ENCODE measurements at places on chromosomes 7 and 10. TPM values are rescaled to one million over a fixed set of nuclear protein-coding genes. Genes with fewer than 3 reads are reported as not detected.

DNA sequence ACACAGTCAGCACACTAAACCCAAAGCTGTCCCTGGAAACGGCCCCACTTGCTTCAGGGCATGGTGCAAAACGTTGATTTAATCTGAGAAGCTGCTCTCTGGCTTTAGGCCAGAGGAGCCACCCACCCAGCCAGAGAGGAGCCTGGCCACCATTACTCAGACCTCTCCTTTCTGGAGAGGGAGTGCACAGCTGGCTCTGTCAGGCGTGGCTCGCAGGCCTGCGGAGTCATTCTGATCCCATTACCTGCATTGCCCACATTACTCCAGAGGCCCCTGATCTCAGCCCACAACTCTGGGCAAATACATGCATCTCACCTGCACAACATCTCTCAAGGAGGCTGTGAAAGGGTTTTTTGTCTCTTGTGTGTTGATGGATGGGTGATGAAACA lies 370.0 kb upstream of the IGFBP3 start:
- DNase-seq, result peak; percentile 30

- DNase-seq, result no peak
Observed at GRCh38 chr10:85658518-85658917, 708.1 kb downstream of the GRID1 start.

- DNase-seq, result no peak
Observed at GRCh38 chr10:87942884-87943527, 79.6 kb downstream of the PTEN start.

GRCh38 chr7:155922067-155922816 lies 110.0 kb upstream of the SHH start:
- DNase-seq, result peak; percentile 92

GRCh38 chr10:104816501-104816900 lies 175.4 kb downstream of the SORCS3 start:
- peak; percentile 11 for DNase-seq

- DNase-seq, result no peak
Observed at GRCh38 chr10:129703287-129704137, 236.5 kb downstream of the MGMT start.

GRCh38 chr10:106380706-106381105 lies 783.8 kb downstream of the SORCS1 start:
- no peak for DNase-seq

DNA sequence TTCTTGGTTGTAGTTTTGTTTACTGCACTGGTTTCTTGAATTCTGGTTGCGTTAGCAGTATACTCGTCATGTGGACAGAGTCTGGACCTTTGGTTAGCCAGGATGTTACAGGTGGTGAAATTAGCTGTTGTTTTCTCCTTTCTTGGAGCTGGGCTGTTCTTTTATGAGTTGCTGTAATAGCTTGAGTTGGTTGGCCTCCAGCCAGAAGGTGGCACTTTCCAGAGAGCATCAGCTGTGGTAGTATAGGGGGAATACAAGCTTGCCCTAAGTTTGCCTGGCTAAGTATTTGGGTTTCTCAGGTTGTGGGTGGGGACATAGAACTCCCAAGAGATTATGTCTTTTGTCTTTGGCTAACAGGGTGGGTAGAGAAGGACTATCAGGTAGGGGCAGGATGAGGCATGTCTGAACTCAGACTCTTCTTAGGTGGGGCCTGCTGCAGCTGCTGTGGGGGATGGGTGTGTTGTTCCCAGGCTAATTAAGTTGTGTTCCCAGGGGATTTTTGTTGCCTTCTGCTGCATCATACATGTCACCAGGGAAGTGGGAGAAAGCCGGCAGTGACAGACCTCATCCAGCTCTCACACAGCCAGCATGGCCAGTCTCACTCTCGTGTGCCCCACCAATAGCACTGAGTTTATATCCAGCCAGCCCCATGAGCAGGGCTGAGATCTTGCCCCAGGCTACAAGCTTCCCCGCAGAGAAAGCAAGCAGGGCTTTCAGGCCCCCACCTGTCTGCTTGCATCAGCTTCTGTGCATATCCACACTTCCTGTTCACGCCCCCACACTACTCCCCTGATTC lies 246.7 kb upstream of the TPK1 start:
- DNase-seq, result no peak

DNA sequence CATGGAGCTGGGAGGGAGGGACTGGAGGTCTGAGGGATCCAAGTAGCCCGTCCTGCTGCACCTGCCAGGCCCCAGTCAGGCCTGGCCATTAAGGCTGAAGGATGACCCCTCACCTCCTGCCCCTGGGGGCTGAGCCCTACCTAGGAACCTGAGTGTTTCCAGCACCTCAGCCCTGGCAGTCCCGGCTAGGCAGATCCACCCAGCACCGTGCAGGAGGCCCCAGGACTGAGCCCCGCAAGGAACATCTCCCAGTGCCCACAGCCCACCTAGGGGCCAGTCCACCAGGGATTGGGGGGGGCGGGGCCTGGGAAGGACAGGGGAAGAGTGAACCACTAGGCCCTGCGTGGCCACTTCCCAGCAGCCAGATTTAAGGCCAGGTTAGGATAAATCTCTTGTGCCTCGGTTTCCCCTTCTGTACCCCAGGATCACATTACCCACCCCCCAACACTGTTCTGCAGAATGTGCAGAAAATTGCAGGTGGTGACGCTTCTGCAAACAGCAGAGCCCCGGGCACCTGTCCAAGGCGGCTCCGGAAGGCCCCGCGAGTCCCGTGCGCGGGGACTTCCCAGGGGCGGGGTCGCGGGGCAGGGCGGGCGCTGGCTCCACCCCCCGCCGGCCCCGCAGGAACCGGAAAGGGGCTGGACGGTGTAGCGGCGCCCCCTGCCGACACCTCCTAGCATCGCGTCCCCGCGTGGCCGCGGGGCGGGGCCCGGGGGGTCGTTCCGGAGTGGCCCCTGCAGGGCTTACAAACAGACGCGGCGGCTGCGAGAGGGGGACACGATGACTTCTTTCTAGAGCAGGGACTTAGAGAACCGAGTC lies 55.9 kb downstream of the PWWP2B start:
- peak; percentile 90 for DNase-seq

DNA sequence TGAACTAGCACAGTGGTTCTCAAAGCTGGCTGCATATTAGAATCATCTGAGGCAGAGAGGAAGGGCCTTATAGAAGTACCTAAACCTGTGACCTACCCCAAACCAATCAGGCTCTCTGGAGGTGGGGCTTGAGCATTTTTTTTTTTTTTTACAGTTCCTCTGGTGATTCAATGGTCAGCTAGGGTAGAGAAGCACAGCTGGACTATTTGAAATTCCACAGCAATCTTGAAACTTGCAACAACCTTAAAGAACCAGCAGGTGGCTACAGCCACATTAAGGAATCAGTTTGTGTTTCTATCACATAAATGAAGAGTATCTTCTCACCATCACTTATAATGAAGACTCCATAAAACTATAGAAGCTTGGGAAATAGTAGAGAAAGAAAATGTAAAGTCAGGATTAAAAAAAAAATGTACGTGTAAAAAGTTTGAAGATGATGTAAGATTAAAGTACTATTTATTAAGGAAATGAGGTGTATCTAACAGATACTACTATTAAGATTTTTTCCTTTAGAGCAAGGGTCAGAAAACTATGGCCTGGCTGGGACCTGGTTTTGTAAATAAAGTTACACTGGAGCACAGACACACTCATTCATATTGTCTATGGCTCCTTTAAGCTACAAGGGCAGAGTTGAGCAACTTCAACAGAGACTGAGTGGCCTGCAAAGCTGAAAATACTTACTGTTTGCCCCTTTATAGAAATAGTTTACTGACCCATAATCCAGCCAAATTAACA lies 3.8 kb downstream of the RTKN2 start:
- DNase-seq, result peak; percentile 62

GRCh38 chr7:140249036-140249806 lies 72.4 kb upstream of the KDM7A start:
- DNase-seq, result no peak

- DNase-seq, result no peak
Observed at GRCh38 chr7:47501406-47501805, 80.5 kb downstream of the TNS3 start.

GRCh38 chr7:142298627-142299026 lies 40.8 kb upstream of the PRSS58 start:
- DNase-seq, result no peak

- DNase-seq, result peak; percentile 32
Observed at GRCh38 chr10:63628526-63629362, 107.5 kb downstream of the REEP3 start.

- no peak for DNase-seq
Observed at GRCh38 chr10:89684604-89685003, 16.8 kb upstream of the KIF20B start.

DNA sequence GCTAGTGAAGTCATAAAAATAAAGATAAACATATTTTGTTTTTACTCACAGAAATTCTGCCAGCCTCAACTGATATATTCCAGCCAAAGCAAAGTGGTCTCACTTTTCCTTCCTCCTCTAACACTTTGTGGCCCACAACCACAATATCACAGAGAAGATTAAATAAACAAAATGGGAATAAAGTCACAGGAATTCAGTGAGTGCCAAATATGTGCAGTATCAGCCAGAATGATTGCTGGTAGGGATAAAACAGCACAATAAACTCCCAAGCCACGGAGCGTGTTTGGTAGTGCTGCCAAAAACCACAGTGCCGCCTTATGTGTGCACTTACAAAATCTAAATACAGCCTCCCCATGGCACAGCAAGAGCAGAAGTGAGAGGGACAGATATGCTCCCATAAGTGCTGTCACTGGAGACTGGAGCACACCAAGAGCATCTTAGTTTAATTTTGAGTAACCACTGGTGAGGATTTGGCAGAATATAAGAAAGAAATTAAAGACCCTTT lies 155.8 kb downstream of the POM121L12 start:
- DNase-seq, result no peak

DNA sequence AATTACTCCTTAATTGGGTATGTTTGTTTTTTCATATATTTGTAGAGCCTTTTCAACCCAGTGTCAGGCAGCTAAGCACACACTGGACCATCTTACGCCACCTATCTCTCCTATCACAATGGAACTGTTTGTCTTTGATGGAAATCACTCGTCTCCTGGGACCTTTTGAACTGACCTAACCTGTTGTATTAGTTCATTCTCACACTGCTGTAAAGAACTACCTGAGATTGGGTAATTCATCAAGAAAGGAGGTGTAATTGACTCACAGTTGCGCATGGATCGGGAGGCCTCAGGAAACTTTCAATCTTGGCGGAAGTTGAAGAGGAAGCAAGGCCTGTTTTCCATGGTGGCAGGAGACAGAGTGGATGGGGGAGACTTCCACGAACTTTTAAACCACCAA lies 182.0 kb downstream of the TCERG1L start:
- DNase-seq, result no peak

GRCh38 chr7:2106440-2106839 lies 126.3 kb downstream of the MAD1L1 start:
- no peak for DNase-seq

DNA sequence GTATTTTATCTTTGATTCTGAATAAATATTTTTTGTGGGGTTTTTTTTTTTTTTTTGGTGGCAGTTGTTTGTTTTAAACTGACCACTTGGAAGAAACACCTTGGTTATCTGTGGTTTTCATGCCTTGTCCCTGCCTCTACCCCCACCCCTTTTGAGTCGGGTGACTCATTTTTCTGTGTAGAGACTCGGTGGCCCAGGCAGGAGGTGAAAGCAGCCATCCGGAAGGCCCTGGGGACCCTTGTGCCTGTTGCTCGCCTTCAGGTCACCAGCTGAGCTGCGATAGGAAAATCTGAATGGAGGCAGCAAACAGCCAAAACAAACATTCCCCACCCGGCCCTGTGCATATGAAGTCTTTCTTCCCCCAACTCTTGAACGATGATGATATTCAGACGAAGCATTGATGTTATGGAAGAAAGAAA lies 22.8 kb downstream of the CYP17A1 start:
- DNase-seq, result no peak

DNA sequence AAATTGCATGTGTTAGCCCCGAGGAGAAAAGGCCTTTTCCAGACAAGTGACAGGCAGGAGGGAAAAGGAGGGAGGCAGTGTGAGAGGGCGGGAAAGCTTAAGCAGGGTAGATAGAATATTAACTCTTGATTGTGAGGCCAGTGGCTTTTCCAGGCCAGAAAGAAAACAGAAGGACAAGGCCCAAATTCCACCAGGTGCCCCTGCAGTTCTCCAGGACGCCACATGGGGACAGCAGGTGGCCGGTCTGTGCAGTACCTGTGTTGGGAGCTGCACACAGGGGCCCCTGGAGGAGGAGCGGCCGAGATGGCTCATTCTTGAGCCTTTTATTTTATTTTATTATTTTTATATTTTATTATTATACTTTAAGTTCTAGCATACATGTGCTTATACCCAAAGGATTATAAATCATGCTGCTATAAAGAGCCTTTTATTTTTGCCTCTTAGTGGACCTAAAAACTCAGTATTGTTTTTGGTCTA lies 141.3 kb upstream of the KLF14 start:
- DNase-seq, result peak; percentile 85

DNA sequence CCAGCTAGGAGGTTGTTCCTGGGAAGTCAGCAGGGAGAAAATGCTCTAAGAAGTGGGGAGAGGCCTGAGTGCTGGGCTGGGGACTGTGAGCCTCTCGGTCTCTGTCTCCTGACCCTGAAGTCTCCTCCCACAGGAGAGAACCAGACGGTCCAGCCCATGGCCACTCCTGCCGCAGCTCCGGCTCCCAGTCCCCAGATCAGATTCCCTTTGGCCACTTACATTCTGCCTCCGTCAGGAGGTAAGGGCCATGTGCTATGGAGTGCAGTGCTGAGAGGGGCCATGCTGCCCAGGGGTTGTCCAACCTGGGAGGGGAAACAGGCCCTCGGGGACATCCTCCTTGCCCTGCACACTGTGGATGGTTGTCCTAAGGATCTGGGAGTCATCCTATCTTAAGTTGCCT lies 21.3 kb upstream of the ZNF467 start:
- no peak for DNase-seq

GRCh38 chr10:71811351-71811750 lies 38.0 kb upstream of the VSIR start:
- no peak for DNase-seq

DNA sequence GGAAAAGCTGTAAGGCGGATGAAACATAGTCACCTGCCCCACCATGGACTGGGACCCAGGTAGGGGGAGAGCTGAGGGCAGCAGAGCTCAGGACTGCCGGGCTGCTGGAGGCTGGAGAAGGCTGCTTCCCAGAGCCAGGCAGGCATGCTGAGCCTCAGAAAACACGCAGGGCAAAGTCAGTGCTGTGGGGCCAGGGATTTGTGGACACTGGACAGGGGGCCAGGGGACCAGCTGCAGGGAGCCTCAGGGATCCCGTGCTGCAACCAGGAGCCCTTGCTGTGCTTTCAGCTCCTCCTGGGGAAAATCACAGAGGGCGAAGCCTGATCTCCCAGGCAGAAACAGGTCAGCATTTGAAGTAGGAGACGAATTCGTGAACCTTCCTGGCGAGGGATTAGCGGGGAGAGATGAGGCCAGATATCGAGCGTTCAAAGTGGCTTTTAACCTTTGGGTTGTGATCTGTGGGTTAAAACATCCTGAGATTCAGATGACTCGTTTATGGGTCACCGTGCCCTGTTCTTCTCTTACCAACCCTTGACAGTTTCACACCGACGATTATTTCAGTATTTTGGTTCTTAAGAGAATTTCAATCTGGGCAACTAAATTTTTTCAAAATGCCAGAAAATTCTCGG lies 85.6 kb upstream of the SHH start:
- no peak for DNase-seq

GRCh38 chr10:4685491-4685890 lies 140.5 kb upstream of the AKR1E2 start:
- no peak for DNase-seq

Gene CACNA2D1
- total RNA-seq, result 10.4 TPM

Gene ZNF775
- 5.3 TPM for total RNA-seq

Gene TRIM50
- not detected for total RNA-seq

Gene EGFR
- total RNA-seq, result 87.4 TPM

Gene GBX1
- not detected for total RNA-seq

Gene MET
- total RNA-seq, result 249 TPM

Gene BTBD16
- not detected for total RNA-seq

Gene ZNF138
- total RNA-seq, result 6.5 TPM

Gene ANKRD61
- 0.47 TPM for total RNA-seq

Gene TMEM176B
- 7.3 TPM for total RNA-seq

Gene TRIM74
- not detected for total RNA-seq
